Frontal cortex (tissue), 4 donors: ENCODE measurements at places on chromosomes 6 and 20.
A peak's percentile ranks its signal among the peaks of the same experiment; 100 is the strongest.

GRCh38 chr6:130259557-130259956, 36.8 kb upstream of the SAMD3 start:
- DNase-seq = no peak

DNA sequence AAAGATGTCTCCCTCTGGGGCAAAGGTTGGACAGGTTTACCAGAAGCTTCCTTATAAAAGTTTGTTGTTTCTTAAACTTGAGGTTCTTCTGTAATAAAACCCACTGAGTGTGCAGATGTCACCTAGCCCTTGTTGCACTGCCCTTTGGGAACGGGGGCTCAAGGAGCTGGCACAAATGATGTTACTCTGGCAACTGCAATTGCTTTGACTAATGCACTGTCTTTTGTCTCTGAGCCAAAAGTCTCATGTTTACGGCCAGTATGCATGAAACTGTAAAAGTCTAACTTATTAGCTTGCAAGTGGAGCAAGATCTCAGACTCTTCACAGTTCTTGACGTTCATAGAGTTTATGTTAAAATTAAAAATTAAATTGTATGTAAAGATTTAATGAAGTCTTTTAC, 655.7 kb downstream of the EPHA7 start:
- no peak for DNase-seq

- DNase-seq = no peak
Observed at GRCh38 chr20:36866681-36867495, 9.1 kb upstream of the TLDC2 start.

DNA sequence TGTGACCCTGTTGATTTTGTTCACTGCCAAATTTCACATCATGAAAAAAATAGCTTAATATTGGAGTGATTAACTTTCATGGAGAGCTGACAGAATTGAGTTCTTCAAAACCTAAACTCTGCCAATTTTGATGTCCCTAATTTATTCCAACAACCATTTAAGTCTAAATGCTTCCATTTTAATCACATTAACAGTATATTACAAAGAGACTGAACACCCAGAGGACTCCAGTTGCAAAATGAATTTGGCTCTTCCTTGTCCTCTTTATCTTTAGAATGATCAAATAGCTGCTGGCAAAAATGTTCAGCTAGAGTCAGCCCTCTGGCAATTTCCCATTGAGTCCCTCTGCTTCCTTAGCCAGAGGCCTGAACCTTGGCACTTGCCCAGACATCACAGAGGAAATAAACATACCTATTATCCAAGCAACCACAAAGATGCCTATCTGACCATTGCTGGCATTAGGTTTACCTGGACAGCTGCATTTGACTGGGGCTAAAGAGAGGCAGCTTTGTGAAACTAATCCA, 299.0 kb upstream of the STXBP5 start:
- no peak for DNase-seq

GRCh38 chr6:25050356-25050755, 114.6 kb upstream of the RIPOR2 start:
- peak; percentile 27 for DNase-seq

DNA sequence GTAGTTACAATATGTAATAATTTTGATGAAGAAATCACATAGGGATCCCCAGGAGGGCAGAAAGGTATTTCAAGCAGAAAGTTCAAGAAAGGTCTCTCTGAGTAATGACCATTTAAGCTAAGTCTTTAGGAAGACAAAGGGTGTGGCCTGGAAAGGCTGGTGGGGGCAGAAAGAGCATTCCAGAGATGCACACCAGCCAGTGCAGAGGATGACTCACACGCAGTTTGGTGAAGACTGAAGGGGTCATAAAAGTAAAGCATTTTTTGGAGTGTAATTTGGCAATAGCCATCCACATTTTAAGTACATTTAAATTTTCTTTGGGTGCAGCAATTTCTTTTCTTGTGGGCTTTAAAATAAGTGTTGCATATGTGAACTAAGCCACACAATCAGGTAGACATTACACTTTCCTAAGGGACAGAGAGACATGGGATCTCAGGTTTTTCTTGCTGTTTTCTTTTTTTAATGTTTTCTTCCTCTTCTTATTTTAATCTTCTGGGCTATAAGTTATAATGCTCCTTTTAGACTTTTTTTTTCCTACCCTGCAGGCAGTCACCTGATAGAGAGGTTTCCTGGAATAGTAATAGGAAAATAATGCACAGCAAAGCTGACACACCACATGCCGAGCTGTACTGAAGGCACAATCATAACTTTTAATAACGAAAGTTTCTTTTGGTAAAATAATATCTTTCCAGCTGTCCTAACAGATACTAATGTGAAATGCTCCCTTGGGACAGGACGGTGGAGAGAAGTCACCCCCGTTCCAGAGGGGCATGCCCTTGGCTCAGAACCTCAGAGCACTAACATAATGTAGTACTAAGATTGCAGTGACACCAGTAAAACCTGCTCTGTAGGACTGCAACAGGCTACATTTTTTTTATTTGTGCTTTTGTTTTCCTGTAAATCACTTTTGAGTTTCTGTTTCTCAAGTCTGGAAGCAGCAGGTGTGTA, 49.6 kb upstream of the PTPRK start:
- no peak for DNase-seq

- DNase-seq = no peak
Observed at GRCh38 chr6:4510906-4511640, 265.1 kb upstream of the CDYL start.

DNA sequence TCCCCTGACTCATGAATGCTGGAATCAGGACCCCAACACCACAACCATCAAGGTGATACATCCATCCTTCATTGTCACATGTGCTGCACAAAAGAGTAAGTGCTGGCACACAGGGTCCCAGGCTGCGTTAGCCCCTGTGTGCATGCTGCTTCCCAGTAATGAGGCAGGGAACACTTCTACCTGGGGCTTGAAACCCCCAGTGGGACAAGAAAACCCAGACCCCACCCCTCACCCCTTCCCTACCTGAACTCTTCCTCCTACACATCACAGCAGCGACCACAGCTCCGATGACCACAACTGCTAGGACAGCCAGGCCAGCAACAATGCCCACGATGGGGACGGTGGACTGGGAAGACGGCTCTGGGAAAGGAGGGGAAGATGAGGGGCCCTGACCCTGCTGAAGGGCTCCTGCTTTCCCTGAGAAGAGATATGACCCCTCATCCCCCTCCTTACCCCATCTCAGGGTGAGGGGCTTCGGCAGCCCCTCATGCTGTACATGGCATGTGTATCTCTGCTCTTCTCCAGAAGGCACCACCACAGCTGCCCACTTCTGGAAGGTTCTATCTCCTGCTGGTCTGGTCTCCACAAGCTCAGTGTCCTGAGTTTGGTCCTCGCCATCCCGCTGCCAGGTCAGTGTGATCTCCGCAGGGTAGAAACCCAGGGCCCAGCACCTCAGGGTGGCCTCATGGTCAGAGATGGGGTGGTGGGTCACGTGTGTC, 2.0 kb downstream of the HLA-B start:
- no peak for DNase-seq

- DNase-seq = no peak
Observed at GRCh38 chr20:13684566-13685222, 46.0 kb upstream of the TASP1 start.

DNA sequence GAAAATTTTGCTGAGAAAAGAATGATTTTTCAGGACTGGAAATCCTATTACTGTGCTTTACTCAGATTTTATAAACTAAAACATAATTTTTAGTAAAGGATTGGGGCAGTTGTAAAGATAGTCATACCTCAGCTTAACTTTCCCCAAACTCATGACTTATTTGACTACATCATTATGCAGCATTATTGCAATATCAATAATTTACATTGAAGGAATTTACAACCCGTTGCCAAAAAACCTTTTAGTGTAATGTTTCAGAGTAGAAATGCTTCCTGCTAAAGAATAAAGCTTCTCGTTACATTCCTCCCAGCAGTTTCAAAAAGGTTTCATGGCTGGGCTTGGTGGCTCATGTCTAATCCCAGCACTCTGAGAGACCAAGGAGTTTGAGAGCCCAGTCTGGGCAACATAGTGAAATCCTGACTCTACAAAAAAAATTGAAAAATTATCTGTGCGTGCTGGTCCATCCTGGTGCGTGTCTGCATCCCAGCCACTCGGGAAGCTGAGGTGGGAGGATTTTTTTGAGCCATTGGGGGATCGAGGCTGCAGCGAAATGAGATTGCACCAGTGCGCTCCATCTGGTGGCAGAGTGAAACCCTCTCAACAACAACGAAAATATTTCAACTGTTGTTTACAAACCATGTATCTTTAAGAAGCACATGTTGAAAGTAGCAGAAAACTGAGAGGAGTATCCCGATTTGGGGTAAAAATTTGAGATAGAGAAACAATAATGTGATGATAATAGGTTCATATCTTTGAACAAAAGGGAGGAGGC, 4.4 kb downstream of the AMD1 start:
- DNase-seq = no peak

DNA sequence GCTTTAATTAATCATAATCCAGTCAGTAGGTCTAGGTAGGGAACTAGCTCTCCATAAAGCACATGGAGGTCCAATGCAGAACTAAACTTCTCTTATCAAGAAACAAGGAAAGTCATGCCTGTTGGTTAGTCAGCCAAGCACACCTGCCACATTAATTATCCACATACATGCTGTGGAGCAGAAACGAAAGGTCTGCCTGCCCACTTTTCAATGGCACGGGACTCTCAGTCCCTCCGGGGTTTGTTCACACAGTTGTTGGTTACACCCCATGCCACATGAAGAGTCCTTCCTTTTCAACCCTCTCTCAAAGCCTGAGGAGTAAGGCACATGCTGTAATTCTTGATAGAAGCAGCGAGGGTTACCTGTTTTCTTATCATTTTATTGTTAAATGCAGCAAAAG, 1096.4 kb upstream of the MAP3K7 start:
- no peak for DNase-seq

- no peak for DNase-seq
Observed at GRCh38 chr6:137878486-137879285, 11.6 kb downstream of the TNFAIP3 start.

DNA sequence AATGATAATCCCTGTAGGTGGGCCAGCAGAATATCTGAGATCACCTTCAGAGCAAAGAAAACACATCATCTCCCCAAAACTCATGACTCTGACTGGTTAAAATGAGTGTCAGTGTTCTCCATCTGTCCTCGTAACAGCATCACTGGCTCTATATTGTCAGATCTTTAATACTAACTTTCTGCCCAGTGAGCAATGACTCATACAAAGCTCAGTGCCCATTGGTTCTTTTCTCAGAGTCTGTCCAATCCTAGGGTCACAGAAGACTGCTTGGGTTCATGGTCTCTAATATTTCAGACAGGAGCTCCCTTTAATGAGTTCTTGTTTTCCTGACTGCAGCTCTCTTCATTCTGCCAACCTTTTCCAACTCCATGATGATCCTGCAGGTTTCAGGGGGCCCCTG, 36.4 kb downstream of the HLA-DPB1 start:
- DNase-seq = peak; percentile 74

DNA sequence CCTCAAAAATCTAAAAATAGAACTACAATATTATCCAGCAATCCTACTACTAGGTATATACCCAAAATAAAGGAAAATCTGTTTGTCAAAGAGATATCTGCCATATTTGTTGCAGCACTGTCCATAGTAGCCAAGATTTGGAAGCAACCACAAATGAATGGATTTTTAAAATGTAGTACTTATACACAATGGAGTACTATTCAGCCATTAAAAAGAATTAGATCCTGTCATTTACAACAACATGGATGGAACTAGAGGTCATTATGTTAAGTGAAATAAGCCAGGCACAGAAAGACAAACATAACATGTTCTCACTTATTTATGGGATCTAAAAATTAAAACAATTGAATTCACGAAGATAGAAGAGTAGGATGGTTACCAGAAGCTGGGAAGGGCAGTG, 135.7 kb upstream of the CCDC28A start:
- DNase-seq = no peak
